Stimulated activated CD4-positive, alpha-beta T cell treated with anti-CD3 and anti-CD28 coated beads, Interleukin-4, amount 100 ng/mL, for 1 hour (primary cell): ENCODE measurements at places on chromosomes 12 and 14.
A peak's percentile ranks its signal among the peaks of the same experiment; 100 is the strongest.

DNA sequence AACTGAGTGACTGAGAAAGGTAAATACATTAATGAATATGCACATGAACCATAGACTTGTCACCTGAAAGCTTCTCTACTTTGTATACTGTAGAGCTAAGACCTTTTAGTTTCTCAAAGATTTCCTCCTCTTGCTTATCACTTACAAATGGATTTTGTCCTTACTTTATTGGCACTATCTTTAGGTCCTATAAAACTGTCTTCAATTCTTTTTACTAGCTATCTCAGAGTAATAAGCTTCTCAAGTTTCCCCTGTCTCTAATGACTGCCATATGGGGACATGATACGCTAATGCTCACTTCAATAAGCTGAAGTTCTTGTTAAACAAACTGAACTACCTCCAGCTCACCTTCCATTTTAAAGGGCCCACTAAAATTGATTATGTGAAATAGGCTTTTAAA is 468.2 kb upstream of the CCDC196 start:
- no peak for DNase-seq

GRCh38 chr12:62576503-62576902 is 109.9 kb downstream of the MON2 start:
- DNase-seq: no peak

GRCh38 chr12:71566655-71567054 is 97.0 kb downstream of the ZFC3H1 start:
- no peak for DNase-seq

GRCh38 chr14:105455766-105456660 is 18.6 kb upstream of the CRIP2 start:
- no peak for DNase-seq

DNA sequence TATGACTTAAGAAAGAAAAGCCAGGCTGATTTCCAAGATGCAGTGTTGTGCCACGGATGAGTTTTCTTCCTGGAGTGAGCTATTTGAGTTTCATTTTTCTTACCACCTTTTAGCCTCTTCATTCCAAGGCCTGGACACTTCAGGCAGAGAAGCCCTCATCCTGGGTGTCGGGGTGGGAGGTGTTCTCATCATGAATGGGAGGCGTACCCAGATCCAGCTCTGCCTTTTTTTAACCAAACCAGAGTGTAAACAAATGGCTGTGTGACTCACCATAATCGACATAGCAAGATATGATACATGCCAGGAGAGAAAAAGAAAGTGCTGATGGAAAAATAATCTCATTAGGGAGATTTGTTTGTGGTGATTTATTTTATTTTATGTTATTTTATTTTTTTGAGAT is 79.9 kb downstream of the ARF6 start:
- no peak for DNase-seq

GRCh38 chr12:4320497-4320852 is 538 bp upstream of the TIGAR start:
- no peak for DNase-seq

DNA sequence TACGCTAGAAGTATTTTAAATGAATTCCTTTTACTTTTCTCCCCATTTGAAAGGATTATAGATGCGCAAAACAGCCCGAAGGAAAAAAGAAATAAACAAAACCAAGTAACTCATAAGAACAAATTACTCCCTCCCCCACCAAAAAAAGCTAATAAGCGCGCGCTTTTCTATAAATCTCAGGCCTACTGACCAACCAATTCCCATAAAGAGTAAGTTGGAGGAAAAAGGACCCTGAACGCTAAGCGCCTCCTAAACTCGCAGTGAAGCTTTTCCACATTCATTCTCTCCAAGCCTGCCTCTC is 588 bp downstream of the MBIP start:
- no peak for DNase-seq

DNA sequence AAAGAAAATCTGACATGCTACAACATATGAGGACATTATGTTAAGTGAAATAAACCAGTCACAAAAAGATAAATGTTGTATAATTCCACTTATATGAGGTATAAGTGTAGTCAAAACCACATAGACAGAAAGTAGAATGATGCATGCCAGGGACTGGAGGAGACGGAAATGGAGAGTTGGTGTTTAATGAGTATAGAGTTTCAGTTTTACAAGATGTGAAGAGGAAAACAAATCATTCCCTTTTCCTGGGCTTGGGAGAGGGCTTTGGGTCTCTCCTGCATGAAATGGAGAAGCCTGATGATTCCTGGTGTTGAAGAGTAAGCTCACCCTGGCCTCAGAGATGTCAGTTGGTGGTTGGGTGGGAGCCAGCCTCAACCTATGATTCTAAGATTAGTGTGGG is 158.4 kb upstream of the PLXNC1 start:
- no peak for DNase-seq

DNA sequence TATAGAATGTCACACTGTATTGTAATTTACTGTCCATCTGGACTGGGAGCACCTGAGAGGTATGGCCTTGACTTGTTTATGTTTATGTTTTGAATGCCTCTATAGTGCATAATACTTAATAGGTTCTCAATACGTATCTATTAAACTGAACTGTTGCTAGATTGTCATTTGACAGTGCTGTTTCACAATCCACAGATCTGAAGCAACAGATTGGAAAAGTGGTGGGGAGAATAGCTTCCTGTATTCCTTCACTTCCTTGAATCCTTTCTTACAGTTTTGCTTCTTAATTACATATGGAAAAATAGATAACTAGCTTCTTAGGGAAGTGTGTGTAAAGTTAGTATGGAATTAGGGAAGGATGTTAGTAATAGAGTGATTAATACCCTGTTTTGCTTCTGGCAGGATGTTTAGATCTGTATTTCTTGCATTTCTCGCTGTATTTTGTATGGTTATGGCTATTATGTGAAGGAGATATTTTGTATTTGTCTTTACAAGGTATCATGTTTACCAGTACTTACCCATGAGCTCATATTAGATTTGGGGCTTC is 4.5 kb downstream of the CNOT2 start:
- no peak for DNase-seq

DNA sequence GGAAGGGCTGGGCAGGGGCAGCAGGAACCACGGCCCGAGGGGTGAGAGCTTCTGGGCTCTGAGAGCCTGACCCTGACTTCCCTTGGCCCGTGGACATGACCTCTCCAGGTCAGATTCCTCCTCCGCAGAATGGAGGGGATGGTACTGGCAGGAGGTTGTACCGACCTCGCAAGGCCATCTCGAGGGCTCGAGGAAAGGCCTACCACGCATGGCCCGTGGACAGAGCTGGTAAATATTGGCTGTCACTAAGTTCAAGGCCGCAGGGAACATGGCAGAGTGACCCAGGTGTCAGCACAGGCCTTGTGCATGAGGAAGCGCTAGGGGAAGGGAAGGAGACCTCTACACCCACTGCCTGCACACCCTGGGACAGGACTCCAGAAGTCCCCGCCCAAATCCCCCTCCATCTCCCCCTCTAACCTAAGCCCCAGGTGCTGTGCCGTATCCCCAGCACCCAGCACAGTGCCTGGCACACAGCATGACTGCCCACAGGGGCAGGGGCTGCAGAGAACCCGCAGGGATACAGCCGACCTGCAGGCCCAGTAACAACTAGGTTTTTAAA is 54.9 kb upstream of the PPP2R5C start:
- DNase-seq: peak; percentile 24

DNA sequence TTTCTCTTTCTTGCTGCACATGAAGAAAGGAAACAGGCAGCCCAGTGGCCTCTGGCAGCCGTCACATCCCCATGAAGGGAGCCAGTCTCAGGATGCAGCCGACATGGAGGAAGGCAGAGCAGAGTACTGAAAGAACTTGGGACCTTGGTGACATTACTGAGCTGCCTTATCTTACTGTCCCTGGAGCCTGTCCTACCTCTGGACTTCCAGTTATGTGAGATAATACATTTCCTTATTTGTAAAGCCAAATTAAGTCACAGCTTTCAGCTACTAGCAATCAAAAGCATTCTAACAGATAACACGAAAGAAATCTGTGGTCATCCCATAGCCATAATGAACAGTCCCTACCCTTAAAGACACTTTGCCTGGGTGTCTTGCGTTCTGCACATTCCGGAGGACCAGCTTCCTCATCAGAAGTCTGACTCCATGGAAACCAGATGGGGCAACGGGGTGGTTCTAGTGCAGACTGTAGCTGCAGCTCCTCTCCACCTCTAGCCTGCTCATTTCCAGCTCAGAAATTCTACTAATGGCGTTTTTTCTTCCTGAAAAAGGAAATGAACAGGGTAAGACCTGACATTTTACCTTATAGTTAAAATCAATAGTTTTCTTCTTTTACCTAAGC is 7.8 kb upstream of the EGLN3 start:
- no peak for DNase-seq

DNA sequence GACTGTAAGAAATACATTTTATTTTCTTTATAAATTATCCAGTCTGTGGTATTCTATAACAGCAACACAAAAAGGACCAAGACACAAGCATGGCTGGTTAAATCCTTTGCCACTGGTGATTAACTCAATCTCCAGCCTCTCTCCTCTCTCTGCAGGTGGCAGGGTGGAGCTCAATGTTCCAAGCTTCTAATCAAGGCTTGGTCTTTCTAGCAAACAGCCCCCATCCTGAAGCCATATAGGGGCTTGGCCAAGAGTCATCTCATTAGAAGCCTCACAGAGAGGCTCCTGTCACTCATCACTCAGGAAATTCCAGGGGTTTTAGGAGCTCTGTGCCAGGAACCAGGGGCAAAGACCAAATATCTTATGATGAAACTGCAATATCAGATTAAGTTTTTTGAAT is 12.0 kb downstream of the C12orf75 start:
- no peak for DNase-seq

DNA sequence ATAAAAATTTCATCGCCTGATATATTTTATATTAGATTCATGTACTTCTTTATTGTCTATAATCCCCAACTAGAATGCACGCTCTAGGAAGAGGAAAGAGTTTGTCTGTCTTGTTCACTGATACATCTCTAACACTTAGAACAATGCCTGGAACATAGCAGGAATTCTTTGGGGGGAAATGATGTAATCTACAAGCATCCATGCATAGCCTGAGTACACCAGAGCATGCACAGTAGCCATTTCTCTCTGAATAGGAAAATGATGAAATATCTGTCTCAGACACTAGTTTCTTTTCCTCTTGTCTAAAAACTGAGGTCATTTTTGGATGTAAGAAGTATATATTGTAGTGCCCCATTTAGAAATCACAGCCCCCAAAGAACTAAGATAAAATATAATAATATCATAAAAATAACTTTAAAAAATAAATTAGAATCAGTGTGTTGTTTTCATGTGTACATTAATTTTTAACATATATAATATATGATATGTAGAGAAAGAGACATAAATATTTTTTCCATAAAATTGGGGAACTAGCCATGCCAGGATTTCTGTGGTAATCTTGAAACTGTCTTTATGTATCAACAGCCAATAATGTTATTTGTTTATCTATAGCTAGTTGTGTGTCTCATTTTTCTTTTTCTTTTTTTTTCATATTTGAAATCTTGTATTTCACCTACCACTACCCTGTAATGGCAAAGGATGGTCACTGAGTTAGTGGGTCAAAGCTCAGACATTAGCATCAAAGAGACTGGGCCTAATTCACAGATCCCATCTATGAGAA is 155.6 kb upstream of the TMCC3 start:
- no peak for DNase-seq

- DNase-seq: no peak
Measured at GRCh38 chr12:52059582-52060497, 8.6 kb downstream of the NR4A1 start.

DNA sequence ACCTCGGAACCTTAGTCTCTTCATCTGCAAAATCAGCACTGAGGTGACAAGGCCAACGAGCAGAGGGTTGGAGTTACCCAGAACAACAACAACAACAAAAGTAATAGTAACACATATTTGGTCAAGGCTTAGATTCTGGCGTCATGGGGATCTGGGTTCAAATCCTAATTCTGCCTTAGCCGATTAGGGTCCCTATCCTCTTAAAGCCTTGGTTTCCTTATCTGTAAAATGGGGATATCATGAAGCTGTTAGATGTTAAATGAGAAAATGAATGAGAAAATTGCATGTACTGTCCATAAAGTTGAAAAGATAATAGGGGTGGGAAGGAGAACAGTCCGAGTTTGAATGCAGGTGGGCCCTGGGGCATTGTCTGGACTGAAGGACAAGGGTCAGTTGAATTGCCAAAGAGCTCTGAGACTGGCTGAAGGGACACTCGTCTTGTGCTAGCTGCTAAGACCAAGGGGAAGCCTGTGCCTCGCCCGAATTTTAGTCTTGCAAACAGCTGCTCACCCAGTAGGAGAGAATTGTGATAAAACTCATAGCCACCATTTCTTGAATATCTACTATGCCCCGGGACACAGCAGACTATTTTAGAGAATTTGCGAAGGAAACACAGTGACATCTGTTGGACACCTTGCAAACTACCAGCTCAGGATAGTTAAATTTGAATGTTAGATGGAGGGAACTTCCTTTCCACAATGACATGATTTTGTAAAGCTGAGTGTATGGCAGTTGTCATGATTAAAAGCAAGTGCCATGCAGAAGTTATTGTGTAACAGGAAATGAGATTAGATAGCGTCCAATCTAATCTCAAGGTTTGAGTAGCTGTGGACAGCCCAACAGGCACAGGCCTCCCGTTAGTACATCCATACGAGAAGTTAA is 6.8 kb upstream of the HNF1A start:
- no peak for DNase-seq

DNA sequence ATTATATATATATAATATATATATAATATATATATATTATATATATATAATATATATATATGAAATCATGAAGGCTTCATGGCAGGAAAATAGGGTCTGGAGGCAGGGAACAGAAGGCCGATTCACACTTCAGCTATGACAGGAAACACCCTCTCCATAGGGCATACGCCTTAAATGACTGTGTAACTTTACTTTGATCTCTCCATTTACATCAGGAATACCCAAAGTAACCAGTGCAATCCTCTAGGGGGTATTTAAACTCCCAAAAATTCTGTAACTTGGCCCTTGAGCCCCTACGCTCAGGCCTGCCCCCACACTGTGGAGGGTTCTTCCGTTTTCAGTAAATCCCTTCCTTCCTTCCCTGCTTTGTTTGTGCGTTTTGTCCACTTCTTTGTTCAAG is 40.4 kb upstream of the PPP2R5C start:
- DNase-seq: no peak

GRCh38 chr12:65611396-65611795 is 212.9 kb upstream of the HMGA2 start:
- no peak for DNase-seq

- DNase-seq: no peak
Measured at GRCh38 chr12:110379631-110380030, 23.9 kb downstream of the ANAPC7 start.

DNA sequence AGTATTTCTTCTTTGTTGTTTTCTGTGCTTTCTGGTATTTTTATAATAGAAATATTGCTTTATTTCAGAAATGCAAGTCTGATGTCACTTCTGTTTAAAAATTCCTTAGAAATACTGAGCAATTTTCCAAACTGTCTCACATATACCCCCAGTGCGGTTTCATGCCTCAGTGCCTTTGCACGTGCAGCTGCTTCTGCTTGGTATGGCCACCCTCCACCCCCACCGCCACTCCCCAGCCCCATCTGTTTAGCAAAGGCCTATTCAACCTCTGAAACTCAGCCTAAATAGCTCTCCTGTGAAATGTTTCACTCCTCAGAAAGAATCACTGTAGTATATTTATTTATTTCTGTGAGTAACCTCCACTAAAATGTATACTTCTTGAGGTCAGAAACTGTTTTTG is 52.3 kb downstream of the PPM1H start:
- no peak for DNase-seq
